DMS 273 treated with DMSO at 0.1 percent for 48 hours (cell line): ENCODE measurements at places on chromosomes 7 and 10.

- DNase-seq = no peak
These were observed 107.4 kb downstream of the ACTR3B start for GRCh38 chr7:152866791-152867501.

DNA sequence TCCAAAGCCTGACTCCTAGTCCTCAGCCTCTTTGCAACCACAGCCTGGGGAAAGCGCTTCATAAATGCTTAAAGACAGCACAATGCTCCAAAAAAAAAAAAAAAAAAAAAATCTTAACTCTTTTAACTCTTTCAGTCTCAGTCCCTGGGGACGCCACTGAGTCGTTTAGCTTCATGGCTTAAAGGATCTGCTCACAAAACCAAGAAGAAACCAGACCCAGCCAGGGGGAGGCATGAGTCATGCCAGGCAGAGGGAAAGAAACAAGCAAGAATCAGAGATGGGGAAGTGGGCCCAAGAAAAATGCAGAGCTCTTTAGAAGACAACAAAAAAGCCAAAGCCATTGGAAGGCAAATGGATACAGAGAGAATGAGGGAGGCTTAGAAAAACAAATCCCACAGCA is 32.5 kb upstream of the DOCK1 start:
- DNase-seq = no peak

- no peak for DNase-seq
These were observed 27.8 kb downstream of the STN1 start for GRCh38 chr10:103890194-103890658.

DNA sequence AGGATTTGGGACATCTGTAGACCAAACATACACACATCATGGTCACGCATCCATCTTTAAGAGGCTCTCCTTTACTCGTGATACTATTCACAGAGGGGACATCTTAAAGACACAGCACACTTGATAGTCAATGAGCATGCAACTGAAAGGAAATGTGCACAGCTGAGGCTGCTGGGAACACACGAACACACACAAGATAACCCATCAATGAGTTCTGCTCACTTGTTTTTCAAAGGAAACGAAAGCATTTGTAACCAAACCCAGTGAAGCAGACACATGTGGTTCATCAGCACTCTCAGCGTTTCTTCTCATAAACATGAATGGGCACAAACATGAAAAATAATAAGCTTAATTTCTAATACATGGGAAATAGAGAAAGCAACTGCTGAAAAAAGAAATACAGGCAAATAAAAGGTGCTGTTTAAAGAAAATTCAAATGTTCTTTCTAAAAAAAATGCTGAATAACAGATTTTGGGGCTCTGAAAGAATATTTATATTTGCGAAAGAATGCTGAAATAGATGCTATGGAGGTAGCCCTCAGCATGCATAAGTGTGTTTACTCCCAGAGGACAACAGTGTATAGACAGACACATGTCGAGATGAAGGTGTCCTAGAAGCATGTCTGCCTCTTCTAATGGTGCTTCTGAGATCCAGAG is 59.7 kb upstream of the LAMB4 start:
- no peak for DNase-seq

GRCh38 chr10:56653289-56653688 is 292.2 kb upstream of the ZWINT start:
- no peak for DNase-seq

DNA sequence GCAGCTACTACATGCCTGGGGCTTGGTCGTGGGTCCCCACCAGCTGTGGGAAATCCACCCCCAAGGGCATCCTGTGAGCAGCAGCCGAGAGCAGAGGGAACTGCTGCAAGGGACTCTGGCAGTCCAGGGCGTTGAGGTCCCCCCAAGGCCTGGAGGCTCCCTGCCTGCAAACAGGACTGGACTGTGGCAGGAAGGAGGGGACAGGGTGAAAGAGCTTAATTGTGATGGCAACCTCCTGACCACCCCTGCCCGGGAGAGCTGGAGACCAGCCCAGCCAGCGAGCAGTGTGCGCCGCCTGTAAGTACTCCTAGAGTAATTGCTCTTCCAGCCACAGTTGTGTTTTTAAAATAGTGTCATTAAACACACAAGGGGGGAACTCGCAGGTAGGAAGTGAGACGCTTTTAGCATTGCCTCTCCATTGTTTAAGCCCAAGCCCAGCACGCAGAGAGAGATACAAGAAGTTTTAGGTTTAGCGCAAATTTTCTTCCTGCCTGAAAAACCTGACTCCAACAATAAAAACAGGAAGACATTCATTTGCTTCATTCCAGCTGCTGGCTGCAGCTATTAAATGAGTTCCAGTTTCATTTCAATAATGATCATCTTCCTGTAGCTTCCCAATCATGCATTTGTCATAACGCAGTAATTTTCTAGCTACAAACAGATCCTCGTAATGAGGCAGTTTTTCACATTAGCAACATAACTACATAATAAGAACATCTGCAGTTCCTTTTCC is 111.1 kb downstream of the EBF3 start:
- DNase-seq = no peak

GRCh38 chr7:55046582-55047342 is 27.9 kb downstream of the EGFR start:
- DNase-seq = no peak

DNA sequence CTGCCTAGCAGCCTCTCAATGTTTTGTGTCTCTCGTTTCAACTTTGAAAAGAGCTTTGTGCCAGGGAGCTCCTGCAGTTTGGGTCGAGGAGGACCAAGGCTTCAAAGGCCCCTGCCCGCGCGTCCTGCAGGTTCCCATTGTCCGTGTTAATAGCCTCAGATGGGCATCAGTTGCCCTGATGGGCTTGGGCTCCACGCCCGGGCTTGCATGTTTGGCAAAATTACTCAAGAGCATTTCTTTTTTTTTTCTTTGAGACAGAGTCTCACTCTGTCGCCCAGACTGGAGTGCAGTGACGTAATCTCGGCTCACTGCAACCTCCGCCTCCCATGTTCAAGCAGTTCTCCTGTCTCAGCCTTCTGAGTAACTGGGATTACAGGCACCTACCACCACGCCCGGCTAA is 636.6 kb downstream of the SDK1 start:
- no peak for DNase-seq
